ENCODE measurements at places on chromosomes 4 and X.

DNA sequence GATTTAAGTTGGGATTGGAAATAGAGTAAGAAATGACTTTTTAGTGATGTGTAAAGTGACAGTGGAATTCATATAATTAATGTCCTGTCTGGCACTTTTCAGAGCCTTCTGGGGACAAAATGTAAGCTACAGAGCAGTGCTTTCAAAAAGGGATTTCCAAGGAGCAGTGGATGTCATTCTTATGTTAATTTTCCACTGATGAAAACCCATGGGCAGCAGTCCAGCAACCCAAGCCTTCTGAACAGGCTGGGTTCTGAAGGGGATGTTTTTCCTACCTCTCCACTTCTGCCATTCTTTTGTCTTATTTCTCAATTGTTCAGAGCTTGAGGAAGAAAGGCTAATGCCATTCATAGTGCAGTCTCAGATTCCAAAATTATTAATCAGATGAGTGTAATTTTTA lies 717.6 kb upstream of the HS3ST1 start:
- DNase-seq = no peak

- DNase-seq = peak; percentile 3
Measured at GRCh38 chr4:138178566-138178965, 63.6 kb downstream of the SLC7A11 start.

DNA sequence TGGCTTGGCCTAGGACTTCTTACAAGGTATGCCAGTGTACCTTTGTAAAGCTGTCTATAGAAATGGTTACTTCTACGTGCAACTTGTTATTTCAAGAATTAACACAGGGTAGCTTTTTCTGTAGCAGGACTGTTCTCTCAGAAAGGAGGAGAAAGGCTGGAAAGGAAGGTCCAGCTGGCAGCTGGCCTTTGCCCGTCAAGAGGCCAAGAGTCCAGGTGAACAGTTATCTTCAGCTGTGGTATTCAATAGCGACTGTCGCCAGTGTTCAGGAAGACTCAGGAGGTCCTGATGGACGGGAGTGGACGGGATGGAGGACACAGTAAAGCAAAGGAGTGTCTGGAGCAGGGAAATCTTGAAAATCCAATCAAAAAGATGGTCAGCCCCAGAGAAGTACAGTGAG lies 4.7 kb downstream of the CYP4V2 start:
- no peak for DNase-seq

- no peak for DNase-seq
Measured at GRCh38 chr4:159018062-159018629, 84.7 kb upstream of the RAPGEF2 start.

DNA sequence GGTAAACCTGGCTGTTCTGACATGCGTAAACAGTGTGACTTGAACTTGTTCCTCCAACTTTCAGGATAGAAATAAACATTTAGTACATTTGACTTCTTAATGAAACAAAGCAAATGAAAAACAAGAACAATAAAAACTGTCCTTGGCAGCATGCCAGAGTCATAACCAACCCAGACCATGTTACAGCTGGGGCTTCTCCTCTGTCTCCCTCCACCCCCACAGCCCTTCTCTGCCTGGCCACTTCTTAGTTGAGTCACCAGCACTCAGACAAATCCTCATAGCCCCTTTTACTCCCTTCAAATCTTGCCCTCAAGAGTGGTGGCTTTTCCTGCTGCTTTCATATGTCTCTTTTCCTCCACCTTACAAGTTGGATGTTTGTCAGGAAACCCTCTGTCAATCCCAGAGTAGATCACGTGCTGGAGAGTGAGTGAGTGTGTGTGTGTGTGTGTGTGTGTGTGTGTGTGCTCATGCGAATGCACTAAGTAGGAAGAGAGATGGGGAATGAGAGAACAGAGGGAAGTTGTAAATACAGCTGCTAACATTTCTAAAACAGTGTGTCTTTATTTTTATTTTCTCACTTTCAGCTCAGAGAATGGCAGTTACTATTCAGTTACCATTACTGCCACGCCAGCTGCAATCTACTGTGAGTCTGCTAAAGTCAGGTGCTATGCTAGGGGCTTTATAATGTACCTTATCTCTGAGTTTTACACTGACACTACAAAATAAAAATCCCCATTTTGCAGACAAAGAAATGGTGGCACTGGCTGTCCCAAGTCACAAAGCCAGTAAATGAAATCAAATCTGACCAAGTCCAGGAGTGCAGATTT lies 15.0 kb downstream of the SCARB2 start:
- peak; percentile 94 for DNase-seq

DNA sequence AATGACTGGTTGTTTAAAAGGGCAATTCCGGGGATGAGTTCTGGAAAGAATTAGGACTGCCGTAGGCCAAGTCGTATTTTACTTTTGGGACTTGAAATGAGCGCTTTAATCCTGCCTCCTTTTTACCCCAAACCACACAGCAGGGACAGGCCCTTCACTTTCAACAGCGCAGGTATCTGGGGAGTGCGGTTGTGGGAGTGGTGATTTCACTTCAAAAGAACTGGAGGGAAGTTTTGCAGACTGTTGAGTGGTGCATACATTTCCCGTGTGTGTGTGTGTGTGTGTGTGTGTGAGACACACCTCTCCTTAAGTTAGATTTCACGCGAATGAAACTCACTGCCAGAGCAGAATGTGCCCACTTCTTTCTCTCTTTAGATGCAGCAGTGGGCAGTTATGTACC lies 2.8 kb downstream of the NHS start:
- peak; percentile 27 for DNase-seq

DNA sequence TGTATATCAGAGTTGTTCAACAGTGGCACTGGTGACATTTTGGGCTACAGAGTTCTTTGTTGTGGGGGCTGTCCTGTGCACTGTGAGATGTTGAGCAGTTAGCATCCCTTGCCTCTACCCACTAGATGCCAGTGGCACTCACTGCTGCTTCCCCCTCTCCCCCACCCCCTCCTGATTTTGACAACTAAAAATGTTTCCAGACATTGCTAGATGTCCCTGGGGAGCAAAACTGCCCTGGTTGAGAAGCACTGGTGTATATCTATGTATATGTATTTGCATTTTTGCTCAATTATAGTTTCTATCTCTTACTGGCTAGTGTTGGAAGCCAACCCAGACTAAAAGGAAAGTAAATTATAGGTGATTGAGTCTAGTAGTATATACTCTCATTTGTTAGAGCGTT lies 2.4 kb downstream of the TMEM131L start:
- DNase-seq = no peak

- DNase-seq = no peak
Measured at GRCh38 chr4:102216666-102217065, 128.6 kb downstream of the SLC39A8 start.

GRCh38 chrX:73817393-73818199 lies 254.6 kb downstream of the CHIC1 start:
- no peak for DNase-seq

DNA sequence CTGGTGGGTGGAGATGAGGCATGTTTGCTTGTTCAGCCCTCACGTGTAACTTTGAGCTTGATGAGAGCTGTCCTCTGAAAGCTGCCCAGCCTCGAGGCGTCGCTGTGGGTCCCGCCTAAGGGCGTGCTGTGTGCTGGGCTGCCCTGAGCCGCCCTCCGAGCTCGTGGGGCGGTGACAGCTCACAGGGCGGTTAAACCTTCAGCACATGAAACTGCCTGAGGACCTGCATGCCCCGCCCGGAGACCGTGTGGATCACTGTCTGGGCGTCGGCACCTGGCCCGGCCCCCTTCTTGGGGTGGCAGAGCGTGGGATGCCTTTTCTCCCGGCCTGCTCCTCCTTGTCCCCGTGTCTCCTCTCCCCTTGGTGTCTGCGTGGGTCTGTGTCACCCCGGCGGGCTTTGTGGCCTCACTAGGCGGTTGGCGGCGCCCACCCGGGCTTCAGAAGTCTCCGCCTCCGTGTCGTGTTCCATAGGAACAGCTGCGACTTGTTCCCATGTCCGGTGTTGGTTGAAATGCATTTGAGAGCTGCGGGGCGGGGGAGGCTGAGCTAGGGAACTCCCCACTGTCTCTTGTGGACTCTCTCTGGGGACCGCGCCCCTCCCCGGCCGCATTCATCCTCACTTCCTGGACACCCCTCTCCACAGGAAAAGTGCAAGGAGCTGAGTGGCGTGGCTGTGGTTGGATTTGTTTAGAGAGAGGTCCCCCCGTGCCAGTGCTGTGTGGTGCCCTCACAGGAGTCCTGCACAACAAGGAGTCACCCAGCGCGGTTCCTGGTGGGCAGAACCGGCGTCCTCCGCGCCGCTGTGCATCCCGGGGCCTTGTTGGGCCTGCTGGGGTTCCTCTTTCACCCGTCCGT lies 6.8 kb downstream of the AKAP17A start:
- DNase-seq = no peak

DNA sequence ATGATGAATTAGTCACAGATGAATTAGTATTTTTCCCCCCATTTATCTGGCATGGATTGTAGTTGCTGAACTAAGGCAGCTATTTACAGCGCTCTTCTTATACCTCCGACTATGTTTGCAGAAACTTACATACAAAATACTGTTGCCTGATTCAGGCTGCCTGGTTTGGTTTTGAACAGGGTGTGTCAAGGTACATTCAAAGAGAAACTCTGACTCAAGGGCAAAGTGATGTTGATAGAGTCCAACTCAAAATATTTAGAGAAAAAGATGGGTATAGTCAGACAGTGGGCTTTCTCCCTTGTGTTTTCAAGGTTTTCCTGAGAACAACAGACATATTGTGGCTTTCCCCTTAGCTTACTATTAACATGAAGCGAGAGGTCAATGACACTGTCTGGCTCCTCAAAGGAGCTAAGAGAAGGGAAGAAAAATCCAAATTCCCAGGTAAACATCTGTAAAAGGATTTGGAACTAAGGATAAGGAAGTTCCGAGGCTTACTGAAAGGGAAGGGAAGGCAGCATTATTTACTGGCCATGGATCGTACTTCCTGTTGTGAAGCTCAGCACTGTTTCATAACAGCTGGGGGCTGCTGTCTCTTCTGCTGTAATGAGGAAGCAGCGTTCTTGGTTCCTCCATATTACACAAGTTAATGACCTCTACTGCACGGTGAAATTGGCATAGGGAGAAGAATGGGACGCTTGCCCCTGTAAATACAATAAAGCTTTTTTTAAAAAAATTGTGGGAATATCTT lies 30.9 kb downstream of the FAM9C start:
- DNase-seq = peak; percentile 0

- no peak for DNase-seq
Measured at GRCh38 chr4:79225360-79225759, 100.5 kb downstream of the NAA11 start.
